ENCODE measurements at places on chromosomes 6 and 20.
A peak's percentile ranks its signal among the peaks of the same experiment; 100 is the strongest.

DNA sequence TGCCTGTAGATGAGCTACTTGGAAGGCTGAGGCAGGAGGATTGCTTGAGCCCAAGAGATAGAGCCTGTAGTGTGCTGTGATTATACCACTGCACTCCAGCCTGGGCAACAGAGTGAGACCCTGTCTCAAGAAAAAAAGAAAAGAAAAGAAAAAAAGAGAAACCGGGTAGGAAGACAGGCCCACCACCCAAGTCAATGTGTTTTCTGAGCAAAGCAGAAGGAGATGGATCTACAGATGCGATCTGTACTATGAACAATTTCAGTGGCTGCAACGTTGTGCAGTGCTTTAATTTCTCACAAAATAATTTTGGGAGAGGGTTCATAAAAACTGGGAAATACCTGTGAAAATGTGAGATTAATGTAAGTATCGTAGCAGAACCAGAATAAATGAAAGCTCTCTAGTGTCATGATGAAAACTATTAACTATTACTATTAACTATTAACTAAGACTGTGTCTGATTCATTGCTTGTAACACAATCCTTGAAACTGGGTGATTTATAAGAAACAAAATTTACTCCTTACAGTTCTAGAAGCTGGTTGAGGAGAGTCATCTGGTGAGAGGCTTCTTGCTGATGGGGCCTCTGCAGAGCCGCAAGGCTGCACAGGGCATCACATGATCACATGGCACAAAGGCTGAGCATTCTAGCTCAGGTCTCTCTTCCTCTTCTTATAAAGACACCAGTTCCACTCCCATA lies 233.1 kb upstream of the ZNF217 start:
- no peak for DNase-seq

DNA sequence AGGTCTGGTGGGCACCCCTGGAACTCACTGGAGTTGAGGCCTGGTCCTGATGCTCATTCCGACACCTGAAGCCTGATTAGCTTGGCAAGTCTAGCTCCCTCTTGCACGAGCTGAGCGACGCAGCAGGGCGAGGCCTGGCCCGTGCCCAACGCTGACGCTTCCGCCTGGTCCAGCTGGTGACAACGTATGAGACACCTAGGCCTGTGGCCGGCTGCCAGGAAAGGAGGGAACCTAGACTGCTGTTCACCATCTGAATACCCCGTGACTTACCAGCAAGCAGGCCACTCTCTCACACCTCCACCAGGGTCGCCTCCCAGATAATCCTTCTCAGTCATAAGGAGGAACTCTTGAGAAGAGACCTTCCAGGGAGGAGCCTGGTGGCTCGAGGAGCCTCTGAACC lies 24.5 kb downstream of the YTHDF1 start:
- DNase-seq, result no peak

DNA sequence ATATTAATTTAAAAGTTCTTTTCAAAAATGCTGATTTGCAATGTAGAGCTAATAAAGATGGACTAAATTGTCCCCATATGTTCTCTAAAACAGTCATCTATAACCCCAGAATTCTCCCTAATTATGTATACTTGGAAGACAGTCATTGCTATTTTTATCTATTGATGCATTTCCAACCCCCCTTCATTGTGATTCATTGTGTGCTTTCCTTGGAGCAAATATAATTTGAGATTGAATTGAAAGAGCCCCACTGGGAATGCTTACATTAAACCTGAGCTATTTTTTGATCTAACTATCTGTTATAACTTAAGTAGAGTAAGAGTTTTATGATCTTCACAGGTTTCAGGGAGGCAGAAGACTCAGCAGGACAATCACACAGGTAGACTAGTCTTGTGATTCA lies 73.7 kb upstream of the PTCHD4 start:
- no peak for DNase-seq

DNA sequence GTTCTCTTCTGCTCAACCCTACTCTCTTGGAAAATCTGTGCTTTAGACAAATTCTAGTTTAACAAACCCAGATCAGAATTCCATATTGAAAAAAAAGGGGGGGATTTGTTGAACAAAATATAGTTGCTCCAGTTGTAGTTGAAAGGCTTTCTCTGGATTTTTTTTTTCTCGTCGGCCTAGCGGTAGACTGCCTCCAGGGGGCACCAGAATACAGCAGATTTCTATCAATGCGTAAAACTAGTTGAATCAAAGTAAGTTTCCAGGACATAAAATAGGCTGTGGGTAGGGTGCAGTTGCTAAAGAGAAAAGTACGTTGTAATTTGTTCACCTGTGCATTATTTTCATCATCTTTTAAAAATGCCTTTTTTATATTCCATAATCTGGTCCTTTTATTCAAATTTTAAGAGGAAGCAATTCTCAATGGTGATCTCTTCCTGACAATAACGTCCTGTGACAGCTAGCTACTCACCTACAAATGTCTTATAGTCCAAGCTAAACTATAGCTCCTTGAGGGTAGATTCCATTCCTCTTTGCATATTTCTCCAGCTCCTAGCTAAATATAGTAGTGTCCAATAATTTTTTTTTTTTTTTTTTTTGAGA lies 105.4 kb downstream of the PERP start:
- peak; percentile 59 for DNase-seq

GRCh38 chr6:14425805-14426204 lies 308.2 kb downstream of the CD83 start:
- DNase-seq, result no peak

DNA sequence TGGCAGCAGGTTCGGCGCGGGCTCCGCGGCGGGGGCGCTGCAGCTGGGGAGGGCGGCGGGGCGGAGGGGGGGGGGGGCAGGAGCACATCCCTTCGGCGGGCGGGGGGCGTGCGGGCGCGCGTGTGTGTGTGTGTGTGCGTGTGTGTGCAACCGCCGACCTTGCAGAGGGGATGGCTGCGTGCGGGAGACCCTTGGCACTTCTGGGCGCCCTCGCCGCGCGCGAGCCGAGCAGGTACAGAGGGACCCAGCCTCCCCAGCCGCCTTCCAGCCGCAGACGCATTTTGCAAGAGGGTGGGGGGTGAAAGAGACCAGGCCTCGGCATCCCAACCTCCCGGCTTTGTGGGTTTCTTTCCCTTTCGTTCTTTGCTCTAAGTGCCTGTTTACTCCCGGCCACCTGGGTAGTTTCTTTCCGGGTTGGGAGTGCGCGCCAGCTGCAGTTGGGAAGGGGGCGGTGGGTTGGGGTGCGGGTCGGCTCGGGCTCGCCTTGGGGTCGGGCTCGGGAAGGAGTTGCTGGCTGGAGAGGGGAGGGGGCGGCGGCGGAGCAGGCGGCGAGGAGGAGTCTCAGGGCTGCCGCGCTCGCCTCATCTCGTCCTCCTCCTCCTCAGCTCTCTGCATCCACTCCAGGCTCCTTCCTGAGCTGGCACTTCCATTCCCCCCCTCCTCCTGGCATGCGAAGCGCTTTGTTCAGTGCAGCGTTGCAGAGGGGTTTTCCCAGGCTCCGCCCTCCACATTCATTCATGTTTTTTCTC lies 620 bp downstream of the HIVEP1 start:
- peak; percentile 70 for DNase-seq

DNA sequence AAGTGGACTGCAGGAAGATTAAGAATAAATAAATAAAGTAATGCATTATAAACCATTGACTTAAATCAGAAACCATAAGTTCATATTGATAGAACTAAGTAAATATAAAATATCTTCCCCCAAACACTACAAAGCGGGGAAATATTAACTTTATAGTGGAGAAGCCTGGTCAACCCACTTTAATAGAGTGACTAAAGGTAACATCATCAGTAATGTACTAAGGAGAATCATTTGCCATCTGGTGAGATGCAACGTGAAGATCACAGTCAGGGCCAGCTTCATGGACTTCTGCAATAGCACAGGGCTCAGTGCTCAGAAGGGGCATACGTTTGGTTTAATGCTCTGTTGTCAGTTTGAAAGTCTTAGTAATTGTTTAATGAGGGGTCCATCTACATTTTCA lies 58.8 kb upstream of the CD83 start:
- no peak for DNase-seq

DNA sequence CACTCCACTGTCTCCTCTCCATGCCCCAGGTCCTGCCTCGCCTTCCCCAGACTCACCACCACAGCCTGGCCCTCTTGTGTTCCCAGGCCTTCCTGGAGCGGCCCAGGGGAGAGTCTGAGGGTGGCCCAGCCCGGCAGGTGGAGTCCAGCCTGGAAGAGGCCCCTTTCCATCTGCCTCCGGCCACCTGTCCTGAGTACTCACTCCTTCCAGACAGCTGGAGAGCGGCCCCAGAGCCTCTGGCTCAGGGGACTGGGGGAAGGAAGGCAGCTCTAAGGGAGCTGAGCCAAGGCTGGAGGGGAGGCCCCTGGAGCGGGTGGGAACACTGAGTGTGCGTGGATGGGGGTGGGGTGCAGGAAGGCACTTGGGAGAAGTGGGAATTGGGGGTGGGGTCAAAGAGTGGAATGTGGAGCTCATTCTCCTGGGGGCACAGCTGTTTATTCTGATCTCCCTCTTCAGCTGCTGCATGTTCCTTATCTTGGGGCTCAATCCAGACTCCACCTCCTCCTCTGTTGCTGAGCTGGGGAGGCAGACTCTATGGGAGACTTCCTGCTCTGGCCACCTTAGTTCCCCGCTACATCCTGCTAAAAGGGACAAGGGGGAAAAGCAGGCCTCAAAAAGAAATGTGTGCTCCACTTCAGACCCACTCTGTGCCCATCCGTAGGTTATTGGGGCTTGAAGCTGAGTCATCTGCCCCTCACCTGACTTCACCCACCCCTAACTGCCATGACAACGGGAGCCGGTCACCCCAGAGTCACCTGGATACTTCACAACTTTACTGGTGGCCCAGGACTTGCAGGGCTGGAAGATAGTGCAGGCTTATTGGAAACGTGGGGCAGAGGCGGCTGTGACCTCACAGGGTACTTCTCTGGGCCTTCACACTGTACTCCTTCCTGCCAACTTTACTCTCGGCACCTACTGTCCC lies 19.5 kb upstream of the TAF8 start:
- DNase-seq, result peak; percentile 40

GRCh38 chr20:11502061-11502460 lies 415.6 kb upstream of the BTBD3 start:
- DNase-seq, result no peak

- DNase-seq, result no peak
Measured at GRCh38 chr20:38986663-38987062, 24.5 kb downstream of the DHX35 start.

DNA sequence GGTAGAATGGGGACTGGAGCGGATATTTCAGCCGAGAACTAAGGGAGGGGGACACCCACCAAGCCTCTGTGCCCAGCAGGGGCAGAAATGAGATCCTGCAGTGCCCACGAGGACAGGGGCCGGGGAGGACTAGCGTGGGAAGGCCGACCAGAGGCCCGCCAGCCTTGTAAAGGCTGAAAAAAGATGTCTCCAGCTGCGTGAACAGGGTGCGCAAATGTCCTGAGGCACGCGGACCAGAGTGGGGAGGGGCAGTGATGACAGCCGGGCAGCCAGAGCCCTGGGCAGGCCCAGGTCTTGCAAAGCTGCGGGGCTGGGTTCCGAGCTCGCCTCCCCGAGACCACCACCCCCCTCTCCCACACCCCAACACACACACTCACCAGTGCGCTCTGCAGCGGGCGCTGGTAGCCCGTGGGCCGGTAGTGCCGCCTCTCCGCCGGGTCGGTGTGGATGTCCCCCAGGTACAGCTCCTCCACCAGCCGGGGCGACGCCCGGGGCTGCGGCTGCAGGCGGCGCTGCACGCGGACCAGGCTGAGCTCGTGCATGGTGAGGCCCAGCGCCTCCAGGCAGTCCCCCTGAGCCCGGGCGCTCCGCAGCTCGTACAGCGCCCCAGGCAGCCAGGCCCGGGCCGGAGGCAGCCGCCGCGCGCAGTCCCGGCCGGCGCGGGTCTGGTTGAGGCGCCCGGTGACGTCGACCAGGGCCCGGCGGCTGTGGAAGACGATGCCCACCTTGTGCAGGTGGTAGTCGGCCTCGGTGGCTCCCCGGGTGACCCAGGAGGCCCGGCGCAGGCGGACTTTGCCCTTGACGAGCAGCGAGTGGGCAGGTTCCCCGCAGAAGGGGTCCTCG lies 48.2 kb downstream of the APCDD1L start:
- DNase-seq, result no peak

DNA sequence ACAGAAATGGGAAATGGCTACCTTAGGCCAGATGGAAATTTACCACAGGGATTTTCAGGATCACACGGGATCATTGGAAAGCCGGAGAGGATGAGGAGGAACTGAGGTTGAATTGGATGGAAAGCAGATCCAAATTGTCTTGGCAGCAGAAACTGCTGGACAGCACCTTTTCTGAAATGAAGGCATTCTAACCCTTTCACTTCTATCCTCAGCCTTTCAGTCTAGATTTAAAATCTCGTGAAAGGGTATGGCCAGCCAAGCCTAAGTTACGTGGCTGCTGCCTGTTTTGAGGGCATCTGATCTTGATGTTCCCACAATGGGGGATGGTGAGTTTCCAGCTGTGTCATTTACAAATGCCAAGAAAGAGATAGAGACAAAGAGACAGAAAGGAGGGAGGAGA lies 358.2 kb downstream of the KIF16B start:
- DNase-seq, result no peak

DNA sequence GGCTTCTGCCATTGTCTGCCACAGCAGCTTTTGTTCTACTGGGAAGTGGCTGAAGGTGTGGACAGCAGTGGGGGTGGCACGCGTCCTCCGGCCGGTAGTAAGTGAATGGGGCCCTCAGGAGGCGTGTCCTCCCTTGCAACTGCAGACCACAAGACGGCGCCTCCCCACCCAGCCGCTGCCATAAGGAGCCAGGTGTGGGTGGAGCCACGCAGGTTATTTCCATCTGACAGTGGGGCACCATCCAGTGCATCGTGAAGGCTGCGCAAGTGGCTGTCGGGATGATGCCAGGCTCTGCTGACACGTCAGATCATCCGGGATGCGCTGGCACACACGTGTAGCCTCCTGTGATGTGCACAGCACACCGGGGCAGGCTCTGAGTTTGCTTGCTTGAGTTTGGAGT lies 379.7 kb downstream of the CDH4 start:
- DNase-seq, result no peak

- DNase-seq, result no peak
Measured at GRCh38 chr6:2215342-2215741, 30.1 kb downstream of the GMDS start.

DNA sequence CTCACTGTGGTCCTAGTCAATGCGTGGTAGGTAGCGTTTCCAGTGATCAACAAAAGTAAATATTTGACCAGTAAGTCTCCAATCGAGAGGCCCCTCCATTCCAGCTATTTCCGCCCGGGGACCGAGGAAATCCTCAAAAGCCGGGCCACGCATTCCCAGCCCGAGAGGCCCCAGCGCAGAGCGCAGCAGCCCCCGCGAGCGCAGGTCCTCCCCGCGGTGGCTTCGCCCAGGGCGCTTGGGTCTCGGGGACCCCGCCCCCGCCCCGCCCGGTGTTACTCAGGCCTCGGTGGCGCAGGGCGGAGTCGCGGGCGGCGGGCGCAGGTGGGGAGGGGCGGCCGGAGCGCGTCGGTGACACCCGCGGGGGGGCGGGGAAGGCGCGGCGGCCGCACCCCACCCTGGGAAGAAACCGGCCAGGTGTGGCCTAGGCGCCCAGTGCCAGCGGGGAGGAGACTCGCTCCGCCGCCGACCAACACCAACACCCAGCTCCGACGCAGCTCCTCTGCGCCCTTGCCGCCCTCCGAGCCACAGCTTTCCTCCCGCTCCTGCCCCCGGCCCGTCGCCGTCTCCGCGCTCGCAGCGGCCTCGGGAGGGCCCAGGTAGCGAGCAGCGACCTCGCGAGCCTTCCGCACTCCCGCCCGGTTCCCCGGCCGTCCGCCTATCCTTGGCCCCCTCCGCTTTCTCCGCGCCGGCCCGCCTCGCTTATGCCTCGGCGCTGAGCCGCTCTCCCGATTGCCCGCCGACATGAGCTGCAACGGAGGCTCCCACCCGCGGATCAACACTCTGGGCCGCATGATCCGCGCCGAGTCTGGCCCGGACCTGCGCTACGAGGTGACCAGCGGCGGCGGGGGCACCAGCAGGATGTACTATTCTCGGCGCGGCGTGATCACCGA lies at the start of gene DSP:
Gene DSP (plus strand): TSS at position 497 of the 890 bp plus-strand sequence. CDS start 245 bp downstream, at position 742.
- no peak for DNase-seq
